ENCODE measurements at places on chromosomes 7 and 10.

DNA sequence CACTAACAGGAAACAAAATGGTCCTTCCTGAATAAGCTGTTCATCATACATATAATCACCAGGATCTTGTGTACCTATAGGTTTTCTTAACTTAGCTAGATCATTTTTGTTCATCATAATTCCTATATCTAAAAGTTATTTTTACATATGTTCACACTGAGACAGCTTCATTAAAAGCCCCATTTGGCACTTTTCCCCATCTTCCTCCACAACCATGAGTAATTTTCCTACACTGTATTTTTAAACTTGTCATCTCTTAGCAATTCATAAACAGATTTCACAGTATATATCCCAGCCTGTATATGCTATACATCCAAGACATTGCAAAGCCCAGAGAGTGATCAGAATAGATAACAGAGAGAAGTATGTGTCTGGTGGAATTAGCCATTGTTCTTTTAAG lies 28.3 kb downstream of the ZNF365 start:
- no peak for ATAC-seq

DNA sequence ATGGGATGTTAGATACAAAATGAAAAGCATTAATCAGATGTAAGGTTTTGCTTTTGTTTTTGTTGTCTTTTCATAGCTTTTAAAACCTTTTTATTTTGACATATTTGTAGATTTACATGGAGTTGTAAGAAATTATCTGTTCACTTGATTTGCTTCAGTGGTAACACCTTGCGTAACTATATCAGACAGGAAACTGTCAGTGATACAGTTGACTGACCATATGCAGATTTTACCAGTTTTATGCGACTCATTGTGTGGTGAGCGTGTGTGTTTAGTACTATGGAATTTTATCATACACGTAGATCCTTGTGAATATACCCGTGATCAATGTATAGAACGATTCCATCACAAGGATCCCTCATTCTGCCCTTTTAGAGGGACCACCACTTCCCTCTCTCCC lies 701.4 kb downstream of the SUGCT start:
- peak; percentile 25 for ATAC-seq

DNA sequence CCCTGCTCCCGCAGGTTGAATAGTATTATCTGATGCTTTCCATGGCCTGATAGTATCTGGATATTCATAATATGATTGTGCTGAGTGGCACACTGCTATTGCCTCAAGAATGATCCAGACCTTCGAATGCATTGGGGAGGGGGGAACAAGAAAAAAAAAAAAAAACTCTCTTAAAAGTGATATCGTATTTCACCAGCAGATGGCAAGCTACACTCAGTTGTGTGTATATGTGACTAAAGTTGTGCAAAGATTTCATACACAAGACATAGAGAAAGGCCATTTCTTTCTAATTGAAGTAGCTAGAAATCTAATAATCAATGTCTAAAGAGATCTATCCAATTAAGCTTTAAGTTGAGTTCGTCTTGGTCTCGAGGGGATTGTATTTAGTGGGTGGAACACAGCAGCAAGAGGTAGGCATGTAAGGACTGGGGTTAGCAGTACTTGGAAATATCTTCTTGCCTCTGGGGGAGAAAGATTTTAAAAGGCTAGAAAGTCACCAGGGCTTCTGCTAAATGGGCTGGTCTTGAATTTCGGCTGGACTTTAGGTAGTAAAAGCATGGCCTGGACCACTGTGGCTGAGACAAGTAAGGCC lies 15.3 kb downstream of the SFRP4 start:
- peak; percentile 44 for ATAC-seq

GRCh38 chr10:23359692-23360380 lies 15.2 kb upstream of the C10orf67 start:
- no peak for ATAC-seq

GRCh38 chr10:5089865-5090264 lies 4.3 kb upstream of the AKR1C3 start:
- no peak for ATAC-seq
